ENCODE measurements at places on chromosomes 11 and 22.

GRCh38 chr22:27022274-27022895 is 365.0 kb downstream of the MIAT start:
- no peak for DNase-seq

GRCh38 chr11:69799582-69799981 is 19.6 kb downstream of the FGF3 start:
- DNase-seq: no peak

- no peak for DNase-seq
These were observed 7.6 kb upstream of the MS4A10 start for GRCh38 chr11:60777572-60777971.

DNA sequence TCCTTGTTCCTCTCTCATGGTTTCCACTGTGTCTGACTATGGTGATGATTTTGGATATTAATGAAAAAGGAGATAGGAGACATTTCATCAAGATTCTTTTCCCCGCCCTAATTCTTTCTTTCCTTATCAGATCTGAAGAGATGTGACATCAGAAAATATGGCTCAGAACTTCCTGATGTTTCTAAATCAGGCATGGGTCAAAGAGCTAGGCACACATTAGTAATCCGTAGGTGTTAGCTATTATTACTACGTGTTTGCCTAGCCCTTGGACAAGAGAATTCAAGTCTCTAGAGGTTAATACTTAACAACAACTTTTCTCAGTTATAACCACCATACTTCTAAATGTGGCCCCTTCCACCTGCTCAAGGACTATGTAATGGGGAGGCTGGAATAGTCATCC is 5.8 kb downstream of the JOSD1 start:
- no peak for DNase-seq

DNA sequence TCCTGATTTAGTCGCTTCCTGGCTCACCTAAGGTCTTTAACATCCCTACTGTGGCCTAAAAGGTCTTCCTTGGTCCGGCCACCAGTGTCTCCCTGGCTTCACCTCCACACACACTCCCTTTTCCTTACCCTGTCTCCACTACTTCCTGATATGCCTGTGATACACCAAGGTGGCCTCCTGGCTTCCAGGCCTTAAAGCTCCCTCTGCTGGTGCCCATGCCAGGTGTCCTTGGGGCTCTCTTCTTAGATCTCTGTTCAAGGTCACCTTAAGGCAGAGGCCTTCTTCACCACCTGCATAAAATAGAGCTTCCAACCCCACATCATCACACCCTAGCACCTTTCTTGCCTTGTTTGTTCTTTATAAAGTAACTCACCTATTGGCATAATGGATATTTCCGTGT is 787.7 kb downstream of the NTM start:
- DNase-seq: no peak

DNA sequence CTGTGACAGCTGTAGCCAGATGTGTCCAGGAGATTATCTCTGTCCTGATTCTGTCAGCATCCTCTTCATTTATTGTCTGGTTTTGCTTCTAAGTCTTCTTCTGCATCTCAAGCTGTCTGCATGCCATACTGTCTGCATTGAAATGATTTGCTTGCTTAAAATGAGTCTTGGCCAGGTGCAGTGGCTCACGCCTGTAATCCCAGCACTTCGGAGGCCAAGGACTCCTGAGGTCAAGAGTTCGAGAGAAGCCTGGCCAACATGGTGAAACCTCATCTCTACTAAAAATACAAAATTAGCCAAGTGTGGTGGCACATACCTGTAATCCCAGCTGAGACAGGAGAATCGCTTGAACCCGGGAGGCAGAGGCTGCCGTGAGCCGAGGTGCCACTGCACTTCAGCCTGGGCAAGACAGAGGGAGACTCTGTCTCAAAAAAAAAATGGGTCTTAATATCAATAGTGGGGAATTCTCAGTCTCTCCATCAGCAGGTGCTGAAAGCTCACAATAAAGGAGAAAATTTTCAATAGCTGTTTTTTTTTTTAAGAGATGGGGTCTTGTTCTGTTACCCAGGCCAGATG is 39.2 kb upstream of the AMPD3 start:
- DNase-seq: no peak

DNA sequence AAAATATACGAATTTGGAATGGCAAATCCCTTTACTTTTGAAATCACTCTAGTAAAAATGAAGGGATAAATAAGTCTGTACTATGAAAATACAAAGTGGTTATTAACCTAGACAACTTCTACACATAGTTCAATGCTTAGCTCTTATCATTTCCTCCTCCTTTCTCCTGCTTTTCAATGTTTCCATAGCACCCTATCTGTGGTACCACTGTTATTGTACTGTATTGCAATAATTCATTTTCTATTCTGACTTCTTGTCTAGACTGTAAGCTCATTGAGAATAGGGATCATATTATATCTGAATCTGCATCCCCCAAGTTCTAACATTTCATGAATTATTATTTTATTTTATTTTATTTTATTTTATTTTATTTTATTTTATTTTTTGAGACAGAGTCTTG is 251.4 kb downstream of the TTC28 start:
- DNase-seq: no peak

DNA sequence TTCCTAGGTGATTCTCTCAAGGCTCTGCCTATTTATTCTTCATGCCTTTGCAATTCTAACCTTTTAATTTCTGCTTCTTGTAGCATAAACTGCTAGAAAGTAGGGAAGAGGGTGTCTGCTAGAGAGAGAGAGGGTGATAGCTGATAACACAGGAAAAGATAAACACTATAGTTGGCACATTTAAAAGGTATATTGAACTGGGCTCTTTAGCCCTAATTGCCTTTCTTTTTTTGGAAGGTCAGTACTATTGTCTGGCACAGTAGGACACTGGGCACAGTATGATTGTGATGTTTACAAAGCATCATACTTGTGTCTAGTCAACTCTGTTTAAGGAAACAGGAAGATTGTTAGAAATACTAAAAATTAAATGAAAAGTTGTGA is 33.3 kb downstream of the TEAD1 start:
- DNase-seq: no peak

DNA sequence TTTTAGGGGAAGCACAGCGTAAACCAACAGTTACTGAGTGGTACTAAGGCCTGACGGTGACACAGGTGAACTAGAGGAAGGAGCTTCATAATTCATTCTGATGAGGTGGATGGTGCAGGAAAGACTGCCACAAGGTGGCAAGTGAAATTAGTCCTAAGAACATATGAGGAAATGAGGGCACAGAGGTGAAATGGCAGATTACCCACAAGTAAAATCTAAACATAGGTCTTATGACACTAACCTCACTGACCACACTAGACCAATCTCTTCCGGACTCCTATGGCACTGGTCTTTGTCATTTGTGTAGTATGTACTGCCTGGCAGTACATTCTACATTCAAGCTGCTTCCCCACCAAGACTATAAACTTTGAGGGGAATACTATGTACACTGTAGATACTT is 20.2 kb downstream of the GAB2 start:
- DNase-seq: no peak

DNA sequence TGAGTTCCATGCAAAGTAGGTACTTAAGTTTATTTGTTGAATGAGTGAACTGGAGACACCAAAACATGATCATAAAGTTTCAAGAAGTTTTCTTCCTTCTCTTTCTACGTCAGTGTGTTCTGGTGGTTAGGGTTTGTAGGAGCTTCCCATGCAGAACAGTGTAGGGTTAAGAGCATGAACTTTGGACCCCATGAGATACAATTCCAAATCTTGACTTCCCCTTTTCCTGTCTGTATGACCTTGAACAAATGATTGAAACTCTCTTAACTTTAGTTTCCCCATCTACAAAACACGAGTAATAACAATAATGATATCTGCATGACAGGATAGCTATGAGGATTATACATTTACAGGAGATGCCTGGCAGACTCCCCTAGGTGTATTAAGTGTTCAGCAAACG is 41.0 kb upstream of the TENM4 start:
- DNase-seq: no peak

DNA sequence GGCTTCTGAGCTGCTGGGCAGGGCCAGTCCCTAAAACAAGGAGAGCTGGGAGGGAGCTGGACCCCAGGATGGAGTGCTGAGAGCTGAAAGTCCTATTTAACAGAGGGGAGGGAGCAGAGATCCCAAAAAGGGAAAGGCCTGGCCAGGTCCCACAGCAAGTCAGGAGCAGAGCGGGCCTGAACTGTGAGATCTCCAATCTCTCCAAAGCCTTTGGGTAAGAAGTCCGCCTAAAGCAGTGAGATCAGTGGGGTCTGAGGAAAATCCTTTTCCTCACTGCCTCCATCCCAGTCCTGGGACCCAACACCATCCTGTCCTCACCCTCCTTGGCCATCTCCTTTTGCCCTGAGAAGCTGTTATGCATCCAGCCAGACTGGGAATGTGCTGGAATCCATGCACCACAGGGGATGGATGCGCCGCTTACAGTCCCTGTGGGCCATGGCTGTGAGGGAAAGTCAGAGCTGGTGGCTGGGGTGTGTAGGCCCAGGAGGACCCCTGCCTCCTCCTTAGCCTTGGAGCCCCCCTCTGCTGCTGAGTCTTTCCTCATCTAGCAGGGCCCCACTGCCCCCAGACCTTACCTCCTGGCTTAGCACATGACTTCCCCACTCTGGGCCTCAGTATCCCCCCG is 8.6 kb downstream of the LRRC75B start:
- DNase-seq: no peak

DNA sequence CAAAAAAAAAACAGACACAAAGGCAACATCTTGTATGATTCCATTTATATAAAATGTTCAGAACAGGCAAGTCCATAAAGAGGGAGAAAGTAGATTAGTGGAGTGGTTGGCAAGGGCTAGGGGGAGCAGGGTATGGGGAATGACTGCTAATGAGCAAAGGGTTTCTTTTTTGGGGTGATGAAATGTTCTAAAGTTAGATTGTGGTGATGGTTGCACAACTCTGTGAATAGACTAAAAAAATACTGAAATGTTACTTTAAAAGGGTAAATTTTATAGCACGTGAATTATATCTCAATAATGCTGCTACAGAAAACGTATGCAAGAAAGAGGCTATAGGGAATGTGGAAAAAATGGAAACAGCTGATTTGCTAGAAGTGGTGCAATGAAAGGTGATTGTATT is 155.1 kb downstream of the TENM4 start:
- DNase-seq: no peak

DNA sequence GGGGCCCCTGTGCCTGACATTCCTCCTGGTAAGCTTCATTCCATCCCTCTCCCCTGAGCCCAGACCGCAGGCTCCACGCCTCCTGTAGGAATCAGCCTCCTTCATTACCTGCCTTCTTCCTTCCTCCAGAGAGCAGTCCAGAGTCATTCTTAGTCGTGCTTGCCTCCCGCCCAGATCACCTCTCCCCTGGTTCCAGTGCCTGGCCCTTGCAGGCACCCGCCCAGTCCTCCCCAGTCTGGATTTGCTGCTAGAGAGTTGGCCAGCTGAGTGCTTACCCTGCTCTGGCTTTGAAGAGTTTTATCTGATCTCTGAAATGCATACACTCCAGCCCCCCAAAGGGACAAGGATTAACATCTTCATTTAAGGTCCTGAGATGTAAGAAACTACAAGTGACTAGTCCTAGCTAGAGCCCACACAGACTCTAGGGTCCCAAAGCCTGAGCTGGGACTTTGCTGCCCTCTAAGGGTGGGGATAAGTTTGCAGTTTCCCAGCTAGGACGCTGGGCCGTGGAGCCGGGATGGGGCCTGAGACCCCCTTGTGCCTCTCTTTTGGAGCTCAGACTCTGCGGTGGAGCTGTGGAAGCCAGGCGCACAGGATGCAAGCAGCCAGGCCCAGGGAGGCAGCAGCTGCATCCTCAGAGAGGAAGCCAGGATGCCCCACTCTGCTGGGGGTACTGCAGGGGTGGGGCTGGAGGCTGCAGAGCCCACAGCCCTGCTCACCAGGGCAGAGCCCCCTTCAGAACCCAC is 1.6 kb downstream of the NR1H3 start:
- DNase-seq: no peak

- DNase-seq: no peak
These were observed 2.6 kb downstream of the OR51G2 start for GRCh38 chr11:4916581-4916980.

- DNase-seq: no peak
These were observed 179.6 kb upstream of the PDGFD start for GRCh38 chr11:104343578-104343977.

DNA sequence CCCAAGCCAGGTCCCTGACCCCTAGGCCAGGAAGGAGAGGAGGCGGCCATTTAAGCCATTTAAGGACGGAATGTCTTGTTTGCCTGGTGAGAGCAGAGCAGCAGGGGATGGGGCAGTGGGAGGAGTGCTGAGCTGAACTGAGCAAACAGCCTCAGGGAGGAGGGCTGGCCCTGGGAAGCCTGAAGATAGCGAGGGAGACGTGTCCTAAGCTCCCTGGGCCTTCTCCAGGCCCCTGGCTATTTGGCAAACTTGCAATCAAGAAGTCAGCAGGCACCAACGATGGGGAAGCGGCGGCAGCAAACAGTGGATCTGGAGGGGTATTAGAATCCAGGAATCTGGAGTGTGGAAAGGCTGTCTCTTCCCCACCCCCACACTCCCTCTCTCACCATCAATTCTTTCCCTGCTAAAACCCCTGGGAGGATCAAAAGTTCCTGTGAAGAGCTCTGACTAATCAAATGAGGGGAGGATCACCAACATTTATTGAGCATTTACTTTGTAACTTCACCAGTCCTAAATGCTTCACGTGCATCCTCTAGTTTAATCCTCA is 8.8 kb downstream of the BCL9L start:
- peak; percentile 53 for DNase-seq

DNA sequence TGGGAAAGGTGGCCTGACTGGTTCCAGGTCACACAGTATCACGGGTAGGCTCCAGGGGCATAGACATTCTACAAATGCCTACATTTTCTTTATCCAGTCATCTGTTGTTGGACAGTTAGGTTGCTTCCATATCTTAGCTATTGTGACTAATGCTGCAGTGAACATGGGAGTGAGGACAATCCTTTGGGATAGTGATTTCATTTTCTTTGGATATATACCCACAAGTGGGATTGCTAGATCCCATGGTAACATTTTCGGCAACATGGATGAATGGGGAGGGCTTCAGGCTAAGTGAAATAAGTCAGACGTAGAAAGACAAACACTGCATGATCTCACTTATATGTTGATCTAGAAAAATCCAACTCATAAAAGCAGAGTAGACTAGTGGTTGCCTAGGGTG is 744.3 kb downstream of the NTM start:
- no peak for DNase-seq

DNA sequence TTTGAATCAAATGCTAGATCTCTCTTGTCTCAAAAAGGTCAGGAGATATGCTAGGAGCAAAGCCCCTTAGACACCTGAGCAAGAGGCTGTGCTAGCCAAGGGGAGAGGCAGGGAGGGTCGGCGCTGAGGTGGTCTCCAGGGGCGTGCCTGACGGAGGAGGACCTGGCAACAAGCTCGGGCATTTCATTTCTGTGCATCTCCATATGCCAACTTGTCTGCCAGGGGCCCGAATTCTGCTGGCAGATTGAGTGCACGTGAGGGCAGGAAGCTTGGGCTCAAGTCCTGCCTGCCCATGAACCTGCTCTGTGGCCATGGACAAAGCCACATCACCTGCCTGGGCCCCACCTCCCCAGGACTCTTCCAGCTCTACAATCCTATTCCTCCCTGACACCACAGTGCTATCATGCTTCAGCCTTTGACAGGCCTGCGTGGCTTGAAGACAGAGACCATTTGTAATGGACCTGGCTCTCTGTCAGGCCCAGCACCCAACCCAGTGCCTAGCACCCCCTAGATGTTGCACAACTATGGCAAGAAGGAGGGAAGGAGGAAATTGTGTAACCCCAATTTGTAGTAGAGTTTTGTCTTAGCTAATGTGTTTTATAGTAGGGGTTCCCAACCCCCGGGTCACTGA is 16.3 kb upstream of the VSIG10L2 start:
- no peak for DNase-seq
